ENCODE measurements at places on chromosomes 12 and 14.

DNA sequence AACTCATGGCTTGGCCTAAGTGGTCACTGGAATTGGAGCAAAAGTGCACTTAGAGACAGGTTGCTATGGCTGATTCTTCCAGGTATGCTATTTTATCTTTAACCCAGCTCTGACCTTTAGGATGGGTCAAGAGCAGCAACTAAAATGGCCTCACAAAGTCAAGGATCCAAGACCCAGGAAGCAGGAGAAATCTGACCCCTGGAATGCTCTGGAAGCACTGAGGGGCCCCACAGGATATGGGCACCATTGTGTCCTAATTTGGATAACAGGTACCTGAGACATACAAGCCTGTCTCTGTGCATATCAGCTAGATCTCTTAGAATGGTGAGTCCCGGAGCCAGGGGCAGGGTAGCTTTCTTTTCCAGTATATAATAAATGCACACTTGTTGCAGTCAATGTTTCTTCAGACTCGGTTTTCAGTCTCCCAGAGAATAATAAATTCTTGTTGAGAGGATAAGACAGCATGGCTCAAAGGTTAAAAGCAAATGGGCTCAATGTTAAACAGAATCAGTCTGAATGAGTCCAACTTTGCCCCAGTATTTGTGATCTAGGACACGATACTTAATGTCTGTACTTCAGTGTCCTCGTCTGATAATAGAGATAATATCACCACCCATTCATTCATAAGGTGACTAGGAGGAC is 29.3 kb upstream of the TMCC3 start:
- DNase-seq: no peak

DNA sequence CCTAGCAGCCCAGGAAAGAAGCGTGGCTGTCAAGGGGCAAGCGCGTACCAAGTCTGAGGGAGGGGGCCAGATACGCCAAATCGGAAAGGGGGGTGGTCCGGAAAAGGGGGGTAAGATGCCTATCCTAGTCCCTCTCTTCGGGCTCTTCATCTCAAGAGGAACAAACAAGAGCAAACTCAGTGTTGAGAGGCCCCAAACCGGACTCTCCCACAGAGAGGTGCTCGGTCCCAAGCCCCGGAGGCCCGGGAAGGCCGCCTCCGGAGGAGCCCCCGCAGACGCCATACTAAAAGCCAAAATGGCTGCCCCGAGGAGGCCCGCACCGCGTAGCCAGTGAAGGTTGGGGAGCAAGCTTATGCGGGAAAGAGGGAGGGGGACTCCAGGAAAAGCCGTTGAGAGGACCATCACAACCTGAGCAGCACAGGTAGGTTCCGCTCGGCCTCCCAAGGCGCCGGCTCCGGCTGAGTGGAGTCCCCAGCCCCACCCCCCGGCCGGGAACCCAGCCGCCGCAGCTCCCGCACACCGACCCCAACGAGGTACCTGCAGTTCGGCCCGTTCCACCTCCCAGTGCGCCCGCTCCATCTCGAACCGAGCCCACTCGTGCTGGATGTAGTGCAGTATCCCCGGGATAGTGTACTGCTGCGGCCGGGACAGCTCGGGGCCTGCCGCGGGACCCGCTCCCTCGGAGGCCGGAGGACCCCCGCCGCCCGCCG is at the start of gene AP4S1:
Gene AP4S1 (plus strand): TSS at position 283 of the 710 bp plus-strand sequence. CDS start 40,548 bp downstream, outside the sequence.
- DNase-seq: peak; percentile 4

- DNase-seq: no peak
Measured at GRCh38 chr12:6292606-6293005, 17.9 kb upstream of the PLEKHG6 start.

- no peak for DNase-seq
Measured at GRCh38 chr12:88977115-88977514, 375.2 kb downstream of the DUSP6 start.

GRCh38 chr12:22276867-22277266 is 57.6 kb downstream of the ST8SIA1 start:
- DNase-seq: no peak

GRCh38 chr14:28102001-28102400 is 664.6 kb upstream of the FOXG1 start:
- DNase-seq: no peak

DNA sequence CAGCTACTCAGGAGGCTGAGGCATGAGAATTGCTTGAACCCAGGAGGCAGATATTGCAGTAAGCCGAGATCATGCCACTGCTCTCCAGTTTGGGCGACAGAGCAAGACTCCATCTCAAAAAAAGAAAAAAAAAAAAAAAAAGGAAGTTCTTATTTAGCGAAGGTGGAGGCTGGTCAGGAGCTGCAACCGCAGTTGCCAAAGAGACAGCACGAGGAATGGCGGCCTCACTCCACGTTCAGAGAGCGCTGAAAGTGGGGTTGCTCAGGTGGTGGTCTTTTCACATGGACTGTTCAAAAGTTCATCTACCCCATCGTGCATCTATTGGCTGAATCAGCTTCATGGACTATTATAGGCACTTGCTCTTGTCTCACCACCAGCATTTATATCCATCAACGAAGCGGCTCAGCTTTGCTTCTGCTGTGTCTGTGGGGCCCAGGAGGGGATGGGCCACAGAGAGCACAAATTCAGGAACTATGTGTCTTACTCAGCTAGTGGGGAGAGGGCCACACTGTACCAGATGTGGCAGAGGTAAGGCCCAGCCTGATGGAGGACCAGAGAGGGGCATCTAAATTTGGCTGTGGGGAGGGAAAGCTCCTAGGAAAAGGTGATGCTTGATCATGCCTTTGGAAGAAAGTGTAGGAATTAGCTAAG is 27.3 kb downstream of the SLC25A47 start:
- DNase-seq: no peak

GRCh38 chr12:51846911-51847642 is 1.4 kb downstream of the FIGNL2 start:
- no peak for DNase-seq

DNA sequence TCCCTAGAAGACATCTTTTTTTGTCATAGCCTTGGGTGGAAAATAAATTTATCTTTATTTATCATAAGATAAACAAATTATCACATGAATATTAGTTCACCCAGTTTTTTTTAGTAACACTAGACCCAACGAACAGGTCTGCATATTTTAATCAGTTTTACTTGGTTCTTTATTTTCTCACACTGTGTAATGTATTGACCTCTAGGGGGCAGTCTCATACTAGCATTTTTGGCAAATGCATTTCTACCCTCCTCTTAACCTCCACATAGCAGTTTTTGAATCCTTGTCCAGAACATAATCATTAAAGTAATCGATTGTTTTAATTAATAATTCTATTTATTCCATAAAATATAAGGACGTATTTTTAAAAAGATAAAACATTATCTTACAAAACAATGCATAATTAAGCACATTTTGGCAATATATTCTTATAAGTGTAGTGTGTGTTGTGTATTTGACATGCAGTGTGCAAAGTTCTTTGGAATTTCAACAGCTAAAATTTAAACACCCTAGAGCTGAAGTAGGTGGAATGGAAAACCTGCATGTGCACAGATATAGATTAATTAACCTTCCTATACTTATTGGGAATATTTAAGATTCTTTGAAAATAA is 31.6 kb upstream of the PTPRQ start:
- no peak for DNase-seq

DNA sequence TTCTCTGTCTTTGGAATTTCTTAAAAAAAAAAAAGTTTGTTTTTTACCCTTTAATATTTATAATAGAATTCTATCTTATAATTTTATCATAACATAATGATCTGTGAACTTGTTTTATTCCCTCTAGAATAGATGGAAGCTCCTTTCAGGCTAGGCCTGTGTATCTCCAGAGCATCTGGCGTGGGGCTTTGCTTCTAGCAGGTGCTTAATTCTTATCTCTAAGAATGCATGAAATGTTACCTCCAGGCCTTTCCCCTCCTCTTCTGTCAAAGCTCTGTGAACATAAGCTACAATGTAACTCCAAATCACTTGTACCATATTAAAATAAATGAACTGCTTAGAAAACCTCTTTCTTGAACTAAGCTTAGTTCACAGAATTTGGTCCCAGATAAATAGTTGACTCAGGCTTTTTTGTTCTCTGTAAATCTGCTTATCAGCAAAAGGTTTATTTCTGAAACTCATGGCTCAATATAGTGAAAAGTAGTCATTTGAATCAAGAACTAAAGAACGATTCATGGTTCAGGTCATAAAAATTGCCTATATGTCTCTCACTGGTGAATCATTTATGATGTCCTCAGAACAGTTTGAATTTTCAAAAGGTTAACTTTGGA is 407.1 kb downstream of the TRHDE start:
- no peak for DNase-seq

GRCh38 chr12:95959107-95959506 is 16.0 kb downstream of the AMDHD1 start:
- no peak for DNase-seq

- DNase-seq: no peak
Measured at GRCh38 chr14:99725774-99726537, 41.9 kb downstream of the CYP46A1 start.

DNA sequence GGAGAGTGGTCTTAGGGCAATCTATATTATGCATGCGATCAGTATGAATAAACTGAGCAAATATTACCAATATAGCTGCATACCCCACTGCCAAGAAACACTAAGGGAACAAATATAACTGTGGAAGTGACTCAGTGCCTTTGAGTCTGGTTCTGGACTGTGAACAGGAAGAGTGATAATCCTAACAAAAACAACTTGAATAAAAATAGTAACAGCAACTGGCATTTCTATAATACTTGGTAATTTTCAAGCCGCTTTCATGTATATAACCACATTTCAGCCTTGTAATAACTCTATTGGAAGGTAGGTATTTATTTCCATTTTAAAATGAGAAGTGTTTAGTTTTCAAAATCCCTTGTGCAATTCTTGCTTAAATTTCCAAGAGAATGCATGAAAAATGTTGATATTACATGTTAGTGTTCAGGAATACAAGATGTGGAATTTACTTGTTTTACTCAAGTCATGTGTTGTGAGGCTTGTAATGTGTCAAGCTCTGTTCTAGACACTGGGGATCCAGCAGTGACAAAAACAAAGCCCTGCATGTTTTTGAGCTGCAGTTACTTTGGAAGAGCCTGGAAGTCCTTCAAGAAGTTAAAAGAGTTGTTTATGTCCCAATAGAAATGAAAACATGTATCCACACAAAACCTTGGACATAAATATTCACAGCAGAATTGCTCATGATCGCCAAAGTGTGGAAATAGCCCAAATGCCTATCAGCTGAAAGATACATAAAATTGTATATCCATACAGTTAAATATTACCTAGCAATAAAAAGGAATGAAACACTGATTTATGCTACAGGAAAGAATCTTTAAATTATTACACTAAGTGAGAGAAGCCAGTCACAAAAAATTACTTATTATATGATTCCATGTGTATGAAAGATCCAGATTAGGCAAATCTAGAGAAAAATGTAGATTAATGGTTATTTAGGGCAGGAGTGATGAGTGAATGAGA is 338.1 kb upstream of the TMEM132C start:
- DNase-seq: no peak

DNA sequence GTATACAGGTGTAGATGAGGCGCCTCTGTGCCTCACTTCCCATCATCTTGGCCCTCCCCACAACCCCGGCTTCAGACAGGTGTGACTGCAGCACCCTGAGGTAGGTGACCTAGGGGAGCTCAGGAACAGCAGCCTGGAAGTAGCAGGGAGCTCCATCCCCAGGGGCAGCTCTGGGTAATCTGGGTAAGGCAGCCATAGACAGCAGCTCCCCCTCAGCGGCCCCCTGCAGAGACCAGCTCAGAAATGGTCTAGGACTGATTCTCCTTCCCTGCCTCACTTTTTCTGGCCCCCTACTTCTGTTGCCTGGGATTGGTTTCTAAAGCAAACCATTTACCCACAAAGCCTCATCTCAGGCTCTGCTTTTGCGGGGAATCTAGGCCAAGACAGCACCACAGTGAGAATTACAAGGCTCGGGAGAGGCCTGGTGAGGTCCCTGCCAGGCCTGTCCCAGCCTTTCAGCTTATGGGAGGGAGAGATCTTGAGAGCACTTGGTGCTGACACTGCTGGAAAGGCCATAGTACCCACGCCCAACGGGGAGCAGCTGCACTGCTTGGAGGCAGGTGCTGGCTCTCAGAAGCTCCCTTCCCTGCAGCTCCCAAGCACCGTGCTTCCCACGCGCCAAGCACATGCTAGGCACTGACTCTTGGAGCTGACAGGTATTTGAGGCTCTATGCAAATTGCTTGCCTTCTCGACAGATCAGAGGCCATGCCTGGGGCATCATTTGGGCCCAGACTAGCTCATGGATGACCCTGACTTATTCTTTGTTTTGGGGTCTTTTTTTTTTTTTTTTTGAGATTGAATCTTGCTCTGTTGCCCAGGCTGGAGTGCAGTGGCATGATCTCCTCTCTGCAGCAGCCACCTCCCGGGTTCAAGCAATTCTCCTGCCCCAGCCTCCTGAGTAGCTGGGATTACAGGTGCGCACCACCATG is 45.1 kb upstream of the TRAF3 start:
- no peak for DNase-seq

- no peak for DNase-seq
Measured at GRCh38 chr12:99140017-99140720, 495.1 kb downstream of the APAF1 start.

GRCh38 chr12:38875586-38876228 is 29.7 kb downstream of the CPNE8 start:
- no peak for DNase-seq

- DNase-seq: peak; percentile 36
Measured at GRCh38 chr12:118055144-118055557, 5.8 kb downstream of the WSB2 start.

GRCh38 chr14:72880820-72881219 is 13.1 kb downstream of the DPF3 start:
- no peak for DNase-seq
